ENCODE measurements at places on chromosomes 13 and 19. TPM values are rescaled to one million over a fixed set of nuclear protein-coding genes. Genes with fewer than 3 reads are reported as not detected.

TMEM221 gene
- not detected for total RNA-seq

SIGLEC9 gene
- 1.9 TPM for total RNA-seq

LGALS7 gene
- not detected for total RNA-seq

PNMA8A gene
- total RNA-seq: not detected

GARRE1 gene
- 31.2 TPM for total RNA-seq

TGFB1 gene
- total RNA-seq: 13.9 TPM

MCEMP1 gene
- not detected for total RNA-seq

CNFN gene
- total RNA-seq: not detected

FPR1 gene
- total RNA-seq: 2.7 TPM

SHISA7 gene
- total RNA-seq: not detected

NLRP7 gene
- not detected for total RNA-seq

ACP7 gene
- not detected for total RNA-seq

SLC7A9 gene
- total RNA-seq: 22.3 TPM

KIR3DL1 gene
- total RNA-seq: not detected

LSM4 gene
- 102 TPM for total RNA-seq

FFAR2 gene
- 1.8 TPM for total RNA-seq

TUBA3C gene
- not detected for total RNA-seq

EPSTI1 gene
- total RNA-seq: 19.4 TPM

LILRB4 gene
- total RNA-seq: 2.6 TPM

PIN1 gene
- total RNA-seq: 64.3 TPM

DAND5 gene
- 2.1 TPM for total RNA-seq

SYCN gene
- total RNA-seq: not detected

IFNL1 gene
- total RNA-seq: not detected

ATXN8OS gene
- total RNA-seq: not detected

RASAL3 gene
- total RNA-seq: 6.7 TPM

AKAP11 gene
- total RNA-seq: 38.8 TPM

APOC4 gene
- total RNA-seq: not detected

RGL3 gene
- 5.6 TPM for total RNA-seq

ZNF667 gene
- not detected for total RNA-seq

GPR183 gene
- total RNA-seq: 6.0 TPM

MATK gene
- 2.5 TPM for total RNA-seq

PROZ gene
- not detected for total RNA-seq

MEIS3 gene
- total RNA-seq: 18.2 TPM

HSPB6 gene
- total RNA-seq: 18.0 TPM

Measured in Peyer's patch (tissue), 4 donors.